Activated naive CD8-positive, alpha-beta T cell treated with anti-CD3 and anti-CD28 coated beads, Interleukin-2, amount 10 ng/mL, durations not matched to agents 7 days and 5 days (primary cell): ENCODE measurements at places on chromosomes 6 and 20. TPM values are rescaled to one million over a fixed set of nuclear protein-coding genes. Genes with fewer than 3 reads are reported as not detected.

CLDN20 gene
- total RNA-seq = not detected

COL19A1 gene
- 0.06 TPM for total RNA-seq

EFCAB8 gene
- total RNA-seq = 0.47 TPM

FLRT3 gene
- total RNA-seq = not detected

TPBG gene
- total RNA-seq = 0.17 TPM

ZNF334 gene
- total RNA-seq = 1.9 TPM

C6orf163 gene
- 3.2 TPM for total RNA-seq

TMEM74B gene
- 4.0 TPM for total RNA-seq

ANGPT4 gene
- total RNA-seq = not detected

TGM6 gene
- total RNA-seq = not detected

FOXQ1 gene
- total RNA-seq = not detected

SLC52A3 gene
- not detected for total RNA-seq

PRDM13 gene
- not detected for total RNA-seq

MMS22L gene
- total RNA-seq = 38.3 TPM

EYA2 gene
- total RNA-seq = not detected

OVOL2 gene
- total RNA-seq = not detected

DEFB126 gene
- not detected for total RNA-seq

OTOR gene
- not detected for total RNA-seq

SIRPB1 gene
- 6.5 TPM for total RNA-seq

CRISP2 gene
- total RNA-seq = not detected

HAO1 gene
- not detected for total RNA-seq

BMP7 gene
- not detected for total RNA-seq

RIPOR3 gene
- total RNA-seq = not detected

HFE gene
- 7.2 TPM for total RNA-seq

DST gene
- total RNA-seq = 0.54 TPM

ASIP gene
- not detected for total RNA-seq

LTB gene
- 431 TPM for total RNA-seq

VIP gene
- not detected for total RNA-seq

GRM1 gene
- total RNA-seq = not detected

HLA-G gene
- total RNA-seq = 1.6 TPM

ZFAND3 gene
- total RNA-seq = 36.3 TPM

SAPCD1 gene
- 18.1 TPM for total RNA-seq

TRIM26 gene
- 75.5 TPM for total RNA-seq
